ENCODE measurements at places on chromosomes 12 and 14.

GRCh38 chr14:61388173-61388975, 67.0 kb downstream of the PRKCH start:
- no peak for DNase-seq

GRCh38 chr12:25884024-25884919, 74.2 kb upstream of the RASSF8 start:
- DNase-seq, result no peak

GRCh38 chr14:63051992-63052391, 6.7 kb upstream of the KCNH5 start:
- no peak for DNase-seq

- no peak for DNase-seq
Measured at GRCh38 chr14:69671365-69672030, 60.1 kb downstream of the SUSD6 start.

GRCh38 chr14:104966981-104967385, 11.2 kb downstream of the AHNAK2 start:
- DNase-seq, result no peak

DNA sequence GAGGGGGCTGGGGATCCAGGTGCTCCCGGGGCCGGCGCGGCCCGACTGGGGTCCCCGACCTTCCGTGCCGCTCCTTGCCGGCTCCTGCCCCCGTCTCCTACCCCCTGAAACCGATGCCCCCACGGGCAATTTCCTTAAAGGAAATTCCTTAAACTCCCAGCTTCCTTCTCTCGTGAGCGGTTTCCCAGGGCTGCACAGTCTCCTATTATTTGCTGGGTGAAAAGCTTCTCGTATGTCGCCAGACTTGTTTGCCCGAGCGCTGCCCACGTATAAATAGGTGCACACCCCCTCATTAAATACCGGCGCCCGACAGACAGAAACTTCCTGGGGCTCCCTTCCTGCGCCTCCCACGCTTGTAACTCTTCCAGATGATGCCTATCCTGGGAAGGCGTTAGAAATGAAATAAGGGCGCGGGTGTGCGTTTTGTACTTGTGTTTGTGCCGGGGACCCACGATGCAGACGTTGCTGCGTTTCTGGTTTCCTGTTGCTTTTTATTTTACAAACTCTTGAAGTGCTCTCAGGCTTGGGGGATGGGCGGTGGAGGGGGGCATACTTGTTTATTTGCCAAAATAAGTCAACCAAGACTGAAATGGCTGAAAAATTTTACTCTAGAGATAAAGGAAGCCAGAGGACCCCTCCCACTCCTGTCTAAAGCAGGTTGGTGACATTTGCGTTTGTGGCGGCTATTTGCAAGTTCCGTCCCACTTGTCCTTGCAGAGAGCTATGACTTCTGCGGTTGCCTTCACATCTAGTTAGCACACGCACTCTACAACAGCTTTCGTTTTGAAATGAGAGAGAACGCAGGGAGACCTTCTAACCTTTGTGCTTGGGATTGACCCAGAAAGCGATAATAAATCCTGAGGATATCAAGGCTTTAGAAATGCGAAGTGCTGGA, 1.0 kb downstream of the HIP1R start:
- peak; percentile 56 for DNase-seq

DNA sequence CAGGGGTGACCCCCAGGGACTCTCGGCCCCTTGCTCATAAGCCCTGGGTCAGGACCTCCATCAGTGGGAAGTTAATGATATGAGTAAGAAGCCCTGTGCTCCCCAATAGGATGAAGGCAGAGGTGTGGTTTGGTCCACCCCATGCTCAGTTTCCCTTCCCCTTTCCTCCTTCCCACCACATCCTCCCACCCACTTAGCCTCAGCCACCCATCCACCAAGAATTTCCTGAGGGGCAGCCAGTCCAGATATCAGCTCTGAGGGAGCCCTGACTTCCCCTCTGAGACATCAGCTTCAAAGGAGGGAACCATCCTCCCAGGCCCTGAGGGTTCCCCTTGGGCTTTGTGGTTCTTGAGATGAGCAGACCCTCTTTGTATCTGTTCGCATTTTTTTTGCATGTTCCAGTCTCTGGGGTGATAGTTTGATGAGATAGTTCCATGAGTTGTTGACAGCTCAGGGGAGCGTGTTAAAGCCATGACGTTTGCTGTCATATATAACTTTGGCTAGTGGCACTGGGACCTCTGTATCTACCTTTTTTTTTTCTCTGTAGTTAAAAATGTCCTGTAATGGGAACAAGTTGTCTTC, 71.2 kb downstream of the LGMN start:
- no peak for DNase-seq

DNA sequence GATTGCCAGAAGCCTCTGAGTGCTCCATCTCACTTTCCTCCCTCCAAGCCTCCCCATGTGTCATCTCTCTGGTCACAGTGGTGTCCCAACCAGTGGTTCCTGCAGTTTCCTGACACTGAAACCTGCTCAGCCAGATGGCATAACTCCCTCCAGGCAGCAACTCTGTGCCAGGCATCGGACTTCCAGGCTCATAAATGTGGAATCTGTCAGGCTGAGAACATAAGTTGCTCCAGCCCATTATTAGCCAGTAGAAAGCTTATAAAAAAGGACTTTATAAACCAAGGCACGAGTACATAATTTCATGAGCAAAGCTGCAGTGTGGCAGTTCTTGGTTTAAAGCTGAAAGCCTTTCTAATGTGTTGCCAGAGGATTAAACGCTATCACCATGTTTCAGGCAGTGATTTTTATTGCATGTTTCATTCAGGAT, 194.3 kb downstream of the DACT1 start:
- no peak for DNase-seq

DNA sequence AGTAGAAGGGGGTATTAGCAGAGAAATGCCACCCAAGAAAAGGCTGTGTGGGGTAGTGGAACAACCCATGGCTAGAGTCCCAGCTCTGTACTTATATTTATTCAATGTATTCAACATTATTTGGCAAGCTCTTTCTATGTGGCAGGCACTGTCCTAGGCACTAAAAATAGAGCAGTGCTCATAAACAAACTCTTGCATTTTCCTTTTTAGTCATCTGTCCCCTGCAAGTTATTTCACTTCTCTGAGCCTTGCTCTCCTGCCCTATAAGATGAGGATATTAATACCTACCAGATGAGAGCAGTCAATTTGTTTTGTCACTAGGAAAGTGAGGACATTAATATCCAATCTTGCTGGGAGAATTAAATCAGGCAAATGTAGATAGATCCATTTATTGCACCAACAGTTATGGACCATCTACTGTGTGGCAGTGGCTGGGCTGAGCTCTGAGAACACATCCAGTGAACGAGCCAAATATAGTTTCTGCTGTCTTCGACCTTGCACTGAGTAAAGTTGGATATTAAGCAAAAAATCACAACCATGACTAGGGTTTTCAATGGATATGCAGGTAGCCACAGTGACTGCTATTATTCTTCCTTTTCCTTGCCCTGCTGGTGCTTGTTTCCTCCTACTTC, 314.3 kb upstream of the TBX3 start:
- DNase-seq, result no peak

GRCh38 chr12:30155001-30155730, 371.4 kb upstream of the TMTC1 start:
- no peak for DNase-seq

DNA sequence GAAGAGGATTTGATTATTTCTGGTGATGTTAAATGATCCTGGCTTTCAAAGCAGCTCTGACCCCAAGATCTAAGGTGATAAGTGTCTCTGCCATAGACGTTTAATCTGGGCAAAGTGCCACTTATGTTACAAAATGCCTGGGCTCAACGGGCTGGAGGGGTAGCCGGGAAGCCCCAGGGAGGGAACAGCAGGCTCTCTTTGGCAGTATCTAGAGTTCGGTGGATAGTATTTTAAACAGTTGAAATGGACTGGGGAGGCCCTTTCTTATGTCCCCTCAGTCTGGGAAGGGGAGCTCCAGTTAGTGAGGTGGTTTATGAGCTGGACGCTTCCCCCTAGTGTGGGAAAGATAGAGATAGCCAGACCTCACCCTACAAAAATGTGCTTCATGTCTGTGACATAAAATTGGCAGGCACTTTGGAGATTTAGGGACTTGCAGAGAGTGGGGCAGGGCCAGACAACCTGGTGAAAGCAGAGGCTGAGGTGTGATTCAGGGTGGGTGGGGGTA, 5.5 kb upstream of the HOXC11 start:
- no peak for DNase-seq

DNA sequence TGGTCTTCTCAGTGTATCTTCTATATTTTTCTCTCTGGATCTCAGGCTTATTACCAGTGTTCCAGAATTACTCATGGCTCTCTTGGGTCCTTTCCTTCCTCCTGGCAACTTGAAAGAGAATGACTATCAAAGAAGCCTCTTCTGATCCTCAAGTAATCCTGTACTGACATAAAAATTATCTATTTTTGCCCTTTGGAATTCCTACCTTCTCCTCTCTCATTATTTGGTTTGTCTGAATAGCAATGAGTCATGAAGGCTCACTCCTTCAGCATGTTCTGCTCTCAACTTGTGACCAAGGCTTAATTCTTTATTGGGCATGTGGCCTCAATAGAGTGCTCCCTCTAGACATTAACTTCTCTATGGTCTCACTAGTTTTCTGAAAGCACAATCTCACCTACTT, 553.6 kb upstream of the ATP2B1 start:
- DNase-seq, result no peak

DNA sequence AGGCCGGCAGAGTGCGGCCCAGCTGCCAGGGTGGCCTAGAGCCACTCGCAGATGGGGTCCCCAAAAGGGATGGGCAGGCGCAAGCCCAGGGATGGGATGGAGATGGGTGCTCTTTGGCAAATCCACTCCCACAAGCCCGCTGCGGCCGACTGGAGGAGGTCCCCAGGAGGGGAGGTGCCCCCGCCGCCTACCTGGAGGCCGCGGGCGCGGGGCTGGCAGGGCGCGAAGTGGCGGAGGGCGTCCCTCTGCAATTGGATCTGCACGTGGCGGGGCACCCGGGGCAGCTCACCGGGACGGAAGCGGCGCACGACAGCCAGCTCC, 730 bp downstream of the PPP1R3E start:
- DNase-seq, result no peak

- no peak for DNase-seq
Measured at GRCh38 chr12:28051516-28052354, 79.2 kb upstream of the PTHLH start.

DNA sequence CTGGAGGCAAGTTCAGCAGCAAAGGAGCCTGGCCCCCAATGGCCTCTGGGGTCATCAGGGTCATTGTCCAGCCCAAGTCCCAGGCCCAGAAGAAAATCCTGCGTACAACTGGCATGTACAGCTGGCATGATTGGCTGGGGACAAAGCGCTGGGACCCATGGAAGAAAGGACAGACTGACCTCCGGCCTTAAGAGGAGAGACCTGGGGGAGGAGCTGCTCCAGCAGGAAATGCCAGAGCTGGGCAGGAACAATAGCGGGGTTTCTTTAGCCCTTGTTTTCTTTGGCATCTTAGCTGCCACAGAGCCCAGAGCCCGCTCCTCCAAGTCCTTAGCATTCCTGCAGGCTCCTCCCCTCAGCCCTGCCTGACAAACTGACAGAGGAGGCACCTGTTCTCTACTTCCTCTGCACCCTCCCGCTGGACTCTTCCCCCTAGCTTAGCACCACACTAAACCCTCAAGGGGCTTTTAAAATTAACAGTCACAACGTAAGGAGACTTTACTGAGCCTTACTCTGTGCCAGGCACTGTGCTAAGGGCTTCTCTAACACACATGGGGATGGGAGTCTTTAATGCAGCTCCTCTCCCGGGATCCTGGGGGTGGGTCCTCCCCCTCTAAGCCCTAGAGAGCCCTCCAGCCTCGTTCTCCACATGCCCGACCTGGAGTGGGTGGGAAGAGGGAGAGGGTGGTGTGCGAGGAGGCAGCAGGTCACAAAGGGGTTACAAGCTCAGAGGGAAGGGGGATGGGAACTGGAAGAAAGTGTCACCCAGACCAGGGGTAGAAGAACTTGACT, 1.8 kb upstream of the AQP5 start:
- DNase-seq, result no peak

DNA sequence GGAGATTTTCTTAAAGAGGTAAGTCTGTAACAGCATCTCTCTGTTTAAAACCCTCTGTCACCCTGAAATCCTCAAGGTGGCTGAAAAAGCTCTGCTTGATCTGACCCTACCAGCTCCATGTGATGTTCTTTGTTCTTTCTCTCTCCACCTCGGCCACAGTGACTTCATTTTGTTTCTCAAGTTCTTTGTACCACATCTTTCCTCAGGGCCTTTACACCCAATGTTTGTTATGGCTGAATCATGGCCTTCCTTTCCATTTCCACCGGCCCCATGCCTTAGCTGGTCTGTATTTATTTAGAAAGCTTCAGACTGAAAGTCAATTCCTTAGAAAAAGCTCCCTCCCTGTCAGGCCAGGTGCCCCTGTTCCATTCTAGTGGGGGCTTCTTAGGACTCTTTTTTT, 431.2 kb downstream of the NAV3 start:
- no peak for DNase-seq

GRCh38 chr14:20512177-20512905, 7.0 kb downstream of the RNASE10 start:
- DNase-seq, result no peak

- DNase-seq, result no peak
Measured at GRCh38 chr12:6330999-6331714, 10.7 kb downstream of the TNFRSF1A start.

DNA sequence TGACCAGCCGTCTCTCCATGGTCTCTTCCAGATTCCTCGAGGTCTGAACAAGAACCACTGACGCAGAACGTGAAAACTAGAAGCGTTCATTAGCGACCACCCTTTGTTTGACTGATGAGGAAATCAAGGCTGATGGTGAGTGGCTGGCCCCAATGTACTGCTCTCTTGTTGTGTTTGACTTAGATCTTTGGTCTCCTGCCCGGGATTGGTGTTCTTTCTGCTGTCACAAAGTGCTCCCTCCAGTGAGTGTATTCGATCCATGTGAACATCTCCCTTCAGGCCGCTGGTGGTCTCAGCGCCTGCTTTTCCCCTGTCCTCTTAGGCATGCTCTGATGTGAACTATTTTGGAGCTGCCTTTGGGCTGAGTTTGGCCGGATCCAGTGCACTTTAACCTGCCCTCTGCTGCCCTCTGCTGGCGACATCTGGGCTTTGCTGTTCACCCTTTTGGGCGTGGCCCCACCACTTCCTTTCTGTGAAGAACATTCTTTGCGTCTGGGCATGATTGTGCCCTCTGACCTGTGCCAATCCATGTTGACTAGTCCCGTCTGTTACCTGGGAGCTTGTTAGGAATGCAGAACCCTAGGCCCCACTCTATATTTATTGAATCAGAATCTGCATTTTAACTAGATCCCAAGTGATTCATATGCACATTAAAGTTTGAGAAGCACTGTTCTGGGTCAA, 279.1 kb downstream of the TTC6 start:
- peak; percentile 55 for DNase-seq

DNA sequence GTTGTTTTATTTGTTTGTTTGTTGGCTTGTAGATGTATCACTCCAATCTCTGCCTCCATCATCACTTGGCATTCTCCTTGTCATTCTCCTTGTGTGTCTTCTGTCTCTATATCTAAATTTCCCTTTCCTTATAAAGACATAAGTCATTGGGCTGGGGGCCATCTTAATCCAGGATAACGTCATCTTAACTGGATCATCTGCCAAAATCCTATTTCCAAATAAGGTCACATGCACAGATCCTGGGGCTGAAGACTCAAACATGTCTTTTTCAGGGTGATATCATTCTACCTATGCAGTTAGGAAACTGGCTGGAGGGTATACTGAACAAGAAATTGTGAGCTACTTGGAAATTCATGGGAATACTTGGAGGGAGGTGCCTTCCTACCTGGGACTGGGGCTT, 8.7 kb upstream of the CCDC60 start:
- DNase-seq, result no peak

- DNase-seq, result no peak
Measured at GRCh38 chr12:119692997-119693396, 25.1 kb downstream of the PRKAB1 start.

All from activated gamma-delta T cell treated with Interleukin-2 at 50 U/mL for 16 hours (primary cell).